ENCODE measurements at places on chromosomes 5 and 9.

- DNase-seq, result no peak
Measured at GRCh38 chr9:107378006-107378405, 94.9 kb downstream of the RAD23B start.

DNA sequence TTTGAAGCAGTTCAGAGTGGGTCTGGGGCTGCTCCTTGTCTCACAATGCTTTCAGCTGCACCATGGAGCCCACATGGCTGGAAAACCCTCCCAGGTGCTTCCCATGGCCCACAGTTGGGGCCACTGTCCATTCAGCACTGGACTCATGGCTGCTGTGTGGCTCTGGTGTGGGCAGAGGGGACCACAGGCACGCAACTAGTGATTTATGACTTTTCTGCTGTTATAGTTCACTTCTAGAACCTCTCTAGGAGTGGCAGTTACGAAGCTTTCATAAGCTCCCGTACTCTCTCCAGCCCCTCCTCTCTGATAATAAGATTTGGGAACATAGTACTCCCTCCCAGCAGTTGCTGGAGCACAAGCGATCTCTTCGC, 29.0 kb downstream of the GLRA1 start:
- DNase-seq, result no peak

GRCh38 chr5:176792655-176793342, 17.6 kb upstream of the UNC5A start:
- no peak for DNase-seq

- DNase-seq, result no peak
Measured at GRCh38 chr9:136012651-136013050, 51.5 kb upstream of the UBAC1 start.

GRCh38 chr5:135890296-135890695, 5.3 kb downstream of the IL9 start:
- no peak for DNase-seq
